ENCODE measurements at places on chromosomes 6 and 20. TPM values are rescaled to one million over a fixed set of nuclear protein-coding genes. Genes with fewer than 3 reads are reported as not detected.

Gene CDH26
- 0.40 TPM for total RNA-seq

GRCh38 chr6:145025488-145025887 is 709.8 kb downstream of the EPM2A start:
- peaks cover 28% of the 10 kb centered on the region for H3K27me3 ChIP-seq
- DNase-seq = no peak
- no peaks in the 10 kb centered on the region for H3K36me3 ChIP-seq
- no peak overlapping the region for H3K27ac ChIP-seq
- H3K4me1 ChIP-seq = no peaks in the 10 kb centered on the region
- no peak overlapping the region for H3K4me3 ChIP-seq

DNA sequence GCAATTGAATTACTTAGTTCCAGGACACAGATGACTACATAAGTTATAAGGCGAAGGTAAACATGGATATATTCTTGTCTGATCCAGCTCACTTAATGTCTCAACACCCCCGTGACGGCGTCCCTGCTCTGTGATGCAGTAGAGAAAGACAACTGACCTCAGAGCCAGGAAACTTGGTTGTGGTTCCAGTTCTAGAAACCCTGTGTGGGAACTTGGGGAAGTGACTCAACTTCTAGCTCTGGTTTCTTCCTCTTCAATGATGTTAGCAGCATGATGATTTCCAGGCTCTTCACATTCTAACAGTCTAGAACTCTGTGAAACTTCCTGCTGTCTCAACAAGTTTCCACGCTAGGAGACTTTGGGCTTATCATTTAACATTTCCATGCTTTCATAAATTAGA is 18.4 kb downstream of the LAMA4 start:
- no peak overlapping the region for H3K27ac ChIP-seq
- no peaks in the 10 kb centered on the region for H3K36me3 ChIP-seq
- peak; percentile 34 for DNase-seq
- peaks cover 46% of the 10 kb centered on the region for H3K27me3 ChIP-seq

- DNase-seq = peak; percentile 89
- peaks cover 40% of the 10 kb centered on the region for H3K27me3 ChIP-seq
- peak overlapping the region; percentile 89 for H3K27ac ChIP-seq
Measured at GRCh38 chr6:29016559-29017427, 11.7 kb upstream of the ZNF311 start.

GRCh38 chr6:34657307-34657978 is 39.1 kb downstream of the ILRUN start:
- H3K27ac ChIP-seq = peak overlapping the region; percentile 93
- no peaks in the 10 kb centered on the region for H3K27me3 ChIP-seq
- H3K4me1 ChIP-seq = peaks cover 60% of the 10 kb centered on the region
- H3K36me3 ChIP-seq = peaks cover 20% of the 10 kb centered on the region
- H3K4me3 ChIP-seq = peak overlapping the region; percentile 66
- DNase-seq = peak; percentile 28

Gene IRAK1BP1
- total RNA-seq = 2.8 TPM

DNA sequence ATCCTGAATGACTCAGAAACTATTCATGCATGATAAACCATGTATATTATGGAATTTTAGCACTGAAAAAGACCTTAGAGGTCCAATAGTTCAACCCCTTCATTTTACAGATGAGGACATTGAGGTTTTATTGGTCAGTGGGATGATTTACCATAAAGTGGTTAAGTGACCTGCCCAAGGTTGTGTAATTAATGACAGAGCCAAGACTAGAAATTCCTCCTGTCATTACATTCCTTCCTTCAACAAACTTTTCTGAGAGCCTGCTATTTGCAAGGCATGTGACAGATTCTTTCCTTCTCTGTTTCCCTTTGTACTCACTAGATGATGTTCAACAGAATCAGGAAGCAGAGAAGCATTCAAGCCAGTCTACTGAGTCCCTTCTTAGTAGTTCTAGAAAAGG is 170.7 kb upstream of the KCNK16 start:
- no peak for DNase-seq
- H3K4me3 ChIP-seq = no peak overlapping the region
- no peaks in the 10 kb centered on the region for H3K36me3 ChIP-seq
- no peaks in the 10 kb centered on the region for H3K4me1 ChIP-seq

Measured in activated CD4-positive, alpha-beta T cell treated with anti-CD3 and anti-CD28 coated beads, Interleukin-2, amount 10 ng/mL, durations not matched to agents 7 days and 5 days (primary cell).